A172 (cell line): ENCODE measurements at places on chromosomes 11 and 22. TPM values are rescaled to one million over a fixed set of nuclear protein-coding genes. Genes with fewer than 3 reads are reported as not detected.

DNA sequence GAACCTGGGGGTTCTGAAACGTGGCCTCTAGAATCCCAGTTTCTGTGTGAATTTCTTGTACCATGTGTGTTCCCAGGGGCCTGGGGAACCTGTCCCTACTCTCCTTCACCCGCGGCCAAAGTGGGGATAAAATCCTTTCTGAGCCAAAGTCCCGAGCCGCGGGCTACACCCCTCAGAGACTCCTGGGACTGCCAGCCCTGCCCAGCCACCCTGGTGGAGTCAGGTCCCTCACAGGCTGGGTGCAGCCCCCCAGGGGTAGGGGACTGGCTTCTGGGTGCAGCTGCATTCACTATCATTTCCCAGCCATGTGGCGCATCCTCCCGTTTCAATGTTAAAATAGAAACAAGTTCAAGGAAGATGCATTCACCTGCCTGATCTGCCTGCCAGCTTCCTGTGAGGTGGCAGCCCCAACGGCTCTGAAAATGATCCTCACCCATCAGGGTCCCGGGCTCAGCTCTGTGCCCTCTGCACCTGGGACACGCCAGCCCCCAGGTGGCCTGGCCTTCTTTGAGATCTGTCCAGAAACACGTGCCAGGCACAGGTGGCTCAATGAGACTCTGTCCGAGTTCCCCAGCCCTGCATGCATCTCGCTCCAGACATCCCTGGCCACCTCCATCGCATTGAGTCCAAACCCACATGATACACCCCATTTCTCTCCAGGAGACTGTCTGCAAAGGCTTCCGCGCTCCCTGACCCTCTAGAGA is 338.8 kb downstream of the CTTN start:
- no peak for DNase-seq

C22orf23 gene
- total RNA-seq = 0.10 TPM in 1 of 2 replicates, not detected in the other

GRCh38 chr11:47179655-47179991 is 2.9 kb upstream of the ARFGAP2 start:
- DNase-seq = no peak

PRMT3 gene
- total RNA-seq = 49.9 and 61.5 TPM in 2 replicates

APOL6 gene
- total RNA-seq = 2.6 and 3.3 TPM in 2 replicates

- no peak for DNase-seq
These were observed 1087.1 kb downstream of the TBC1D22A start for GRCh38 chr22:47849576-47849975.

MYO18B gene
- 0.05 TPM in 1 of 2 replicates, not detected in the other for total RNA-seq

CERK gene
- 33.8 and 34.9 TPM in 2 replicates for total RNA-seq

- no peak for DNase-seq
These were observed 876.3 kb downstream of the FAM181B start for GRCh38 chr11:81857386-81857785.

SCUBE2 gene
- 0.47 TPM in 1 of 2 replicates, not detected in the other for total RNA-seq

GRCh38 chr11:69027704-69028372 is 14.8 kb upstream of the MRGPRF start:
- DNase-seq = no peak

DNA sequence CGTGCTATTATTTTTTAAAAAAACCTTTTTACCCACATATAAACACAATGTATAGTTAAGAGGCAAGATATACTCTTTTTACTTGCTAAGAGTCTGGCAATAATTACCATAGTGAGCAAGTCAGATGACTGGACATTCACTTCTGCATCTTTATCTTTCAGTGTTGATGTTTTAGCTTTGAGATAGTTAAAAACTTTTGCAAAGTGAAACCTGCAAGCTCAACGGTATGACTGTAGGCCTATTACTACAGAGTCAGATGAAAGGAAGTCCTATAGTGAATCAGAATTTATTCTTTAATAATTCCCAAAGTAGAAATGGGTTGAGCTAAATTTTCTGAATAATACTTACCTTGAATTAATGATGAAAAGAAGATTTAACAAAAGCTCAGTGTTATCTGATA is 236.7 kb upstream of the CCDC90B start:
- no peak for DNase-seq

GRCh38 chr22:46800102-46800857 is 37.8 kb downstream of the TBC1D22A start:
- no peak for DNase-seq

ABCC8 gene
- not detected in 2 replicates for total RNA-seq

CD6 gene
- not detected in 2 replicates for total RNA-seq

OR52I1 gene
- total RNA-seq = not detected in 2 replicates

NCAPH2 gene
- total RNA-seq = 51.8 and 55.6 TPM in 2 replicates

- no peak for DNase-seq
These were observed 8.1 kb upstream of the ANO3 start for GRCh38 chr11:26323837-26324236.

GRCh38 chr11:4672470-4672869 is 25.2 kb downstream of the OR51E2 start:
- peak; percentile 35 for DNase-seq

- peak; percentile 59 for DNase-seq
These were observed 3.9 kb upstream of the PIWIL4 start for GRCh38 chr11:94563176-94563847.

DNA sequence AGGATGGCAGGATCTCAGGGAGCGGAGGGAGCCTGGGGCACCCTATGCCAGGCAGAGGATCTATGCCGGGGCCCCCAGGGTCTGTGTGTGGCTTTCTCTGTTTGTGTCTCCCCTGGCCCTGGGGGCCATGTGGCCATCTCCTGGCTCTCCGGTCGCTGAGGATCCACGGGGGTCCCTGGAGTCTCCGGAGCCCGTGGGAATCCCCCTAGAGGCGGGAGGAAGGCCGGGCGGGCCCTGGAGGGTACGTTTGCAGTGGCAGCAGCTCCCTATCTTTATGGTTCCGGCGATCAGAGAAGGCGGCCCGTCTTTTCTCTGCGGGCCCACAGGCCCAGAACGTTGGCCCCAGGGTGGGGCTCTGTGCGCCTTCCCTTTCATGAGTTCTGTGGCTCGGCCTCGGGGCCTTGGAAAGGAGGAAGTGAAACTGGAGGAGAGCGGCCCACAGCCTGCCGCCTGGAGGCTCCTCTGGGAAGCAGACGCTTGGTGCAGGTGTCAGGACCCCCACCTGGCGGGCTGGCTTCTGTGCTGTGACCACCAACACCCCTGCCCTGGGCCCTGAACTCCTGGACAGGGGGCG is 82.1 kb downstream of the KCNQ1 start:
- DNase-seq = no peak

DGCR2 gene
- 15.6 and 22.8 TPM in 2 replicates for total RNA-seq

DNA sequence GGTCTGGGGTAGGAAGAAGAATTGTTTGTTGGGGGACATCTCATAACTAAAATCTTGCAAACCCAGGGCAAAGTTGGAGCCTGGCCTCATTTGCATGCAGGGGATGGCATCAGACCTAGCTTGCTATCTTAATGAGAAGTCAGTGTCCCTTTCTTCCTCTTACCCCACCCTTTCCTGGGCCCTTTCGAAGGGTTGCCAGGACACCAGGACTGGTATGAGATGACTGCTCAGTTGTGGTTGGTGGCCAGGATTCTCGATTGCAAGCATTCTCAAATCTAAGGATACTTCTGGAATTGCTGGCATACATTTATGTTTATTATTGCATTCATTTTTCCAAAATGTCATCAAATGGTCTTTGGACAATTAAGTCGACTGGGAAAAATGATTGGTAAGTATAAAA is 131.0 kb downstream of the SLC1A2 start:
- DNase-seq = no peak

GRCh38 chr11:69828276-69828970 is 9.2 kb upstream of the FGF3 start:
- no peak for DNase-seq

- DNase-seq = no peak
These were observed 7.3 kb upstream of the CSRP3 start for GRCh38 chr11:19208959-19209546.

GRCh38 chr11:7098235-7098832 is 9.5 kb downstream of the RBMXL2 start:
- DNase-seq = peak; percentile 50

DNA sequence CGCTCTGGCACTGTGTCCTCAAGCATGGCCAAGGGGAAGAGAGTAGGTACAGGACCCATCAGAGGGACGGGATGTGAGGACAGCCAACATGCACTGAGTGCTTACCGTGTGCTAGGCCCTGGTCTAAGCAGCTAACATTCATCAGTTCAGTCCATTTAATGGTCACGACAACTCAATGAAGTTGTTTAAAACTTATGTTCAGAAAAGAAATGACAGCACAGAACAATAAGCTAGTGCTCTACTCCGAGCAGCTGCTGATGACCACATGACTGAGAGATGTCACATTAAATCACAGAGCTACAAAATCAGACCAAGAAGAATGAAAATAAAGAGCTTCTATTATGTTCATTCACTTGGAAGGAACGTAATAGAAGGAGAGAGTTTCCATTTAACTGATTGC is 26.3 kb downstream of the PRDM10 start:
- DNase-seq = no peak

OSM gene
- total RNA-seq = not detected in 2 replicates

DNA sequence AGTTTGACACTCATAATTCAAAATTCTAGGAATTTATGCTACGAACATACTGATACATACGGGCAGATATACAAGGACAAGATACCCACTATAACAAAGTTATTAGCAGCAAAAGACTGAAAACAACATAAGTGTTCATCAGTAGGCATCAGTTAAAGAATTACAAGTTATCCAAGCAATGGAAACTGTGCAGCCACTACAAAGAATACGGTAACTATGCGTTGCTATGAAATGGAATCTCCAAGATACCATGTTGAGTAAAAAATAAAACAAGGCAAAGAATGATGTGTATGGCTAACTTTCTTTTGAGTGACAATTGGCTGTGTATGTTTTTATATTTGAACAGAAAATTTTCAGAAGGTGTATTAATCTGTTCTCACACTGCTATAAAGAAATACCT is 151.7 kb downstream of the ADAMTS15 start:
- DNase-seq = no peak

GRCh38 chr11:71542879-71543777 is 5.1 kb upstream of the KRTAP5-9 start:
- DNase-seq = no peak

KLHL35 gene
- 0.07 TPM in 1 of 2 replicates, not detected in the other for total RNA-seq

DNA sequence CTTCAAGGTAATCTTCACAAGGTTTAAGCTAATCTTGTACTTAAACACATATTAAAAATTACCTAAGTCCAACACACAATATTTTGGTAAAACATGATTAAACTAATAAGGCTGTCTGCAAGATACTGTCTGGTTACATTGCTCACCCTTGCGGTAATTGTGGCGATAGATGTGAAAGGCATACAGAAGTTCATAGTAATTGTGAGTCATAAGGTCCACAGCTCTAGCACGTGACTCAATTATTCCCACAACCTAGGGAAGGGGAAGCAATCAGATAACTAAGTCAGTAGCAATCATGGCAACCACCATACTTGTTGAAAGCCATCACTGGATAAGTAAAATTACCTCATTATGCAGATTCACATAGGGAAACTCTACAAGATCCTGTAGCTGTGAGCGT is 30.5 kb upstream of the FNBP4 start:
- DNase-seq = peak; percentile 91

UBQLN3 gene
- total RNA-seq = not detected in 2 replicates
